NCI-H1436 (cell line): ENCODE measurements at places on chromosomes 1 and 21.

GRCh38 chr1:168848051-168848450, 119.0 kb upstream of the DPT start:
- no peak for DNase-seq

DNA sequence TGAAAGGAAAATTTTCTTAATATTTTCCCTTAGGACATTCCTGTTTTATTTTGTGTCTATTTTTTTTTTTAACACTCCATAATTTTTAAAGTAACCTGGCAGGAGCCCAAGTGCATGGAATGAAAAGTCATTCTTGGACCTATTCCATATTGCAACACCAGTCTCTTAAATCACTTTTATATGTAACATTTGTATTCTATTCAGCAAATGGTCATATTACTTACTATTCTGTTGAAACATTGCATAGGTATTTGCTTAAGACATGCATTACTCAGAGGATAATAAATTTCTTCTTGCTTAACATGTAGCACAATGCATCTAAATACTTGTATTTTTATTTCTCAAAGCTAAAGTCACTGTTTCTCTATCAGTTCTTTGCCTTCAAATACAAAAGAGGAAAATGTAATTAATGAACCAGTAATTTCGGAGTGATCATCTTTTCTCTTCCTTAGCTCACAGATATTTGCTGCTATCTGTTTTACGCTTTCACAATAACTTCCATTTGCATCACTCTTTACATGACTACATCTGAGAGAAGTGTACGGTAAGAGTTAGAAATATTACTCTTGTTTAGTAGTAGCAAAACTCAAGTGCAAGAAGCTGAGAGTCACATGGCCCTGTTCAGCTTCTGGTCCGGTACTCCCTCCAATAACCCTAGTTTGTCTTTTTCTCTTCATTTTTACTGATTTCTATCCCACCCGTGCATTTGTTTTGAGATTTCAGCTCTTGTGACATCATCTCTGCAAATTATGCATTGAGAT, 394.8 kb downstream of the USP25 start:
- no peak for DNase-seq

- DNase-seq, result no peak
Measured at GRCh38 chr1:64886877-64887276, 79.5 kb downstream of the JAK1 start.

- DNase-seq, result no peak
Measured at GRCh38 chr1:101507547-101507971, 270.7 kb downstream of the S1PR1 start.

GRCh38 chr1:239139801-239140200, 246.6 kb upstream of the CHRM3 start:
- no peak for DNase-seq

GRCh38 chr1:51313268-51313852, 17.0 kb downstream of the TTC39A start:
- no peak for DNase-seq

DNA sequence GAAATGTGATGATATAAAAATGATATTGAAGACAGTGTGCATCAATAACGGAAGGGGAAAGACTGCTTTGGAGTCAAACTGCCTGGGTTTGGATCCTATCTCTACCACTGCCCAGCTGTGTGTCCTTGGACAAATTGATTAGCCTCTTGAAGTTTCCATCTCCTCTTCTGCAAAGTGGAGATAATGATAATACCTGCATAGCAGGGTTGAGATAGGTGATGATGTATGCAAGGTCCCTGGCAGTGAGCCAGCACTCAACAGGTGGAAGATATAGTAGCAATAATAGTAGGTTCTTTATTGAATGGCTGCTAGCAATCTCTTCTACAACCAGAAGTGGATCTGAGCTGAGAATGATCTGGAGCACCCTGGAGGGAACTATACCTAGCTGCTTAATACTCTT, 166.7 kb downstream of the MIS18A start:
- DNase-seq, result peak; percentile 45

DNA sequence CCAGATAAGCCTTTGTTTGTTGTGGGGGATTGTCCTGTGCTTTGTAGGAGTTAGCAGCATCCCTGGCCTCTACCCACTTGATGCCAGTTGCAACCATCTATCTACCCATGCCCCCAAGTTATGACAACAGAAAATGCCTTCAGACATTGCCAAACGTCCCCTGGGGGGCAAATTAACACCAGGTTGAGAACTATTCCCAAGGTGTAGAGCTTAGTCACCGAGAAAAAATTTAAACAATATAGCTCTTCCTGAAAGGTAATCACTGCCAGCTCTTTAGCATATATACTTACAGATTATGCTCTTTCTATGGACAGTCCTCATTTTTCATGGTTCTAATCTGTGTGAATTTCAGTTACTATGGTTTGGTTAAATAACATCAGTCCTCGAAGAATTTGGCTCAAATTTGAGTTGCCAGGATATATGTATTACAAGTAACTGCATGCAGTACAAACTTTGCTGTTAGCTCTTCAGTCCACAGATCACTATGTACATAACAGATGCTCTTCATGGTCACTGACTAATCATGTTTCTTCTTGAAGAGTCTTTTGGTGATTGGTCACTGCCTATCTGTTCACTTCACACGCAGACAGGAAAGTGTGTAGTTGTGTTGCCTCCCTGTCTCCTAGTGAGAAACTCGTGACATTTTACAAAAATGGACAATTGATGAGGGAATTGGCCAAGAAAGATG, 25.2 kb downstream of the MAPKAPK2 start:
- no peak for DNase-seq

DNA sequence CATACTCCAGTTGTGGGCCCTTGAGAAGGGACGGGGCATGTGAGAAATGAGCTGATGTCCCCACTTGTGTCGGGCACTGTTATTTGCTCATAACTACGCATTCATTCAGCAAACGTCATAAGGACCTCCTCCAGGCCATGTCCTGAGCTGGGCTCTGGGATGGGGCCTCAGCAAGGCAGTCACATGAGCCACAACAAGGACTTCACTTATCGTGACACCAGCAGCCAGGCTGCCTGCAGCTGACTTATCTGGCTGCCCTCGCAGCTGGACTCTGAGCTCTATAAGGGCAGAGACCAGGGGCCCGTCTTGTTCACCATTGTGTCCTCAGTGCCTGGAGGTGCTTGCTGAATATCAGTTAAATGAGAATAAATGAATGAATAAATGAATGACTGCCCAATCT, 37.5 kb upstream of the GRIK3 start:
- DNase-seq, result no peak

- DNase-seq, result no peak
Measured at GRCh38 chr1:111227851-111228747, 586 bp downstream of the CHI3L2 start.

- DNase-seq, result no peak
Measured at GRCh38 chr1:89842567-89843272, 21.9 kb downstream of the LRRC8D start.

DNA sequence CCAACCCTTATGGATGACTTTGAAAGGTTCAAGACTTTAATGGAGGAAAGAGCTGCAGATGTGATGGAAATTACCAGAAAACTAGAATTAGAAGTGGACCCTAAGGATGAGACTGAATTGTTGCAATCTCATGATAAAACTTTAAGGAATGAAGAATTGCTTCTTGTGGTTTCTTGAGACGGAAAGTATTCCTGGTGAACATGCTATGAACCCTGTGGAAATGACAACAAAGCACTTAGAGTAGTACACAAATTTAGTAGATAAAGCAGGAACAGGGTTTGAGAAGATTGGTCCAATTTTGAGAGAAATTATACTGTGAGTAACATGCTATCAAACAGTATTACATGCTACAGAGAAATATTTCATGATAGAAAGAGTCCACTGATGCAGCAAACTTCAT, 215.4 kb downstream of the OMA1 start:
- DNase-seq, result no peak

- no peak for DNase-seq
Measured at GRCh38 chr1:188367661-188368060, 1538.9 kb downstream of the PLA2G4A start.

DNA sequence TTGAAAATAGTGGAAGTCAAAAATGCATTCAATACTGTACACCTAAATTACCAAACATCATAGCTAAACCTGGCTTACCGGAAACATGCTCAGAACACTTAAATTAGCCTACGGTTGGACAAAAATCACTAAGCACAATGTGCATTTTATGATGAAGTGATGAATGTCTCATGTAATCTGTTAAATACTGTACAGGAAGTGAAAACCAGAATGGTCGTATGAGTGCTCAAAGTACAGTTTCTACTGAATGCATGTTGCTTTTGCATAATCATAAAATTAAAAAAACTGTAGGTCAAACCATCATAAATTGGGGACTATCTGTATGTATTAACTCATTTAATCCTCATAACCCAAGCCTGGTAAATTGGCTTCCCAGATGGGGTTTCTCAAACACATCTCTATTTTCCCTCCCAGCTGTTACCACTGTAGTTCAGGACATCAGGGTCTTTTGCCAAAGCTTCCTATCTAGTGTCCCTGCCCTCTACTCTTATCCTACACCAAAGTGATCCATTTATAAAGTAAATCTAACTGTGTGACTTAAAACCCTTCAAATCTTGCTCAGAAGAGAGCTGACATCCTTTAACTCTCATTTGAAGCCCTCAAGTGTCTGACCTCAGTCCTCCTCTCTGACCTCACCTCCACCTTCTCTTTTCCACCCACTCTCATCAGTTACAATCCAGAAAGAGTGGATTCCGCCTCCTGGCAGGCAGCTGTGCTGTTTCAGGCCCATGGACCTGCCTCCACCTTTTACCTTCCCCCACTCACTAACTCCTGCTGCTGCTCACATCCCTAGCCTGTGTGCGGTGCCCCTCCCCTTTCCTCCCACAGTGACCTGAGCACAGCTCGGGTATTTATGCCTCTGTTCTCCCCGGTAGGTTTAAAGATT, 356.4 kb upstream of the ST6GALNAC5 start:
- peak; percentile 49 for DNase-seq

- no peak for DNase-seq
Measured at GRCh38 chr21:42818328-42818749, 61.0 kb downstream of the WDR4 start.

DNA sequence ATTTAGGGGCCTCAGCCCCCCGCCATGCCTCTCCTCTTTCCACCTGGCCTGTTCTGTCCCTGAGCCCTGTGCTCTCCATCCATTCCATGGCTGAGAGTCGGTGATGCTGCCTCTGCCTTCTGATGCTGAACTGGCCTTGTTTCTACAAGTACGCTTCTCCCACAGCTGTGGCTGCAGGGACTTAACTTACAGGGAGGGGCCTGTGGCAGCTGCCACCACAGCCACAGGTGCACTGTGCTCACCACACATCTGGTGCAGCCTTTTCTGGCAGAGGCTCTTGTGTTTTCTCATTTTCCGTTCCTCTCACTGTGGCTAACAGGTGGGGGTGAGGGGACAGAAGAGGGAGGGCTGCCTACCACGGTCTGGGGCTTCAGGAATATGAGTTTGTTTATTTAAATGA, 4.2 kb downstream of the FMO1 start:
- no peak for DNase-seq

- no peak for DNase-seq
Measured at GRCh38 chr1:183148599-183148998, 37.5 kb upstream of the LAMC2 start.
